ENCODE measurements at places on chromosomes 5 and 9.

DNA sequence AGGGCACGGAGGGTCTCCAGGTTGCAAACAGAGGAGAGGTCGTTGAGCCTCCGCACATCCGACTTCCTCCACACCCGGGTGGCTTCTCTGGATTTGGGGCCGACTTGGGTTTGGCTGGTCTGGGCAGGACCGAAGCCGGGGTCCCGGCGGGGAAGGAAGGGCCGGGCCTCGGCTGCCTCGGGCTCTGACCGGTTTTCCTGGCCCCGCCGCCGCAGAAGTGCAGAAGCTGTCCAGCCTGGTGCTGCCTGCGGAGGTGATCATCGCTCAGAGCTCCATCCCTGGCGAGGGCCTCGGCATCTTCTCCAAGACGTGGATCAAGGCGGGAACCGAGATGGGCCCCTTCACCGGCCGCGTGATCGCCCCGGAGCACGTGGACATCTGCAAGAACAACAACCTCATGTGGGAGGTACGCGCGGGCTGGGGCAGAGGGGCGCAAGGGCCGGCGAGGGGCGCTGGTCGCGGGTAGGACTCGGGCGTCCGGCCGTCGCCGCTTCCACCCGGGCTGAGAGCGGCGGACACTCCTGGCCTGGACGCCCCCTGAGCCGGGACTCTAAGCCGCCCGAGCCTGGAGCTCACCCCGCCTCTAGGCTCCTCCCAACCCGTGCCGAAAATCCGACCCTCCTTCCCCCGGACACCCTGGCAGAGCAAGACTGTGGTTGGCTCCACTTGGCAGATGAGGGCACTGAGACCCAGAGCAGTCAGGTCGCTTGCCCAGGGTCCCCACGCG lies 2.2 kb downstream of the PRDM12 start:
- no peak for DNase-seq

- DNase-seq, result no peak
These were observed 63.8 kb downstream of the FNBP1 start for GRCh38 chr9:129979071-129979745.

GRCh38 chr5:132454361-132454760 lies 36.2 kb downstream of the IRF1 start:
- DNase-seq, result no peak

GRCh38 chr9:101995231-101995630 lies 256.8 kb upstream of the GRIN3A start:
- no peak for DNase-seq

GRCh38 chr9:95499046-95499676 lies 17.6 kb downstream of the PTCH1 start:
- no peak for DNase-seq

Data from stimulated activated CD4-positive, alpha-beta T cell treated with anti-CD3 and anti-CD28 coated beads, Interleukin-4, amount 100 ng/mL, for 48 hours (primary cell).